ENCODE measurements at places on chromosomes 3 and 15.

DNA sequence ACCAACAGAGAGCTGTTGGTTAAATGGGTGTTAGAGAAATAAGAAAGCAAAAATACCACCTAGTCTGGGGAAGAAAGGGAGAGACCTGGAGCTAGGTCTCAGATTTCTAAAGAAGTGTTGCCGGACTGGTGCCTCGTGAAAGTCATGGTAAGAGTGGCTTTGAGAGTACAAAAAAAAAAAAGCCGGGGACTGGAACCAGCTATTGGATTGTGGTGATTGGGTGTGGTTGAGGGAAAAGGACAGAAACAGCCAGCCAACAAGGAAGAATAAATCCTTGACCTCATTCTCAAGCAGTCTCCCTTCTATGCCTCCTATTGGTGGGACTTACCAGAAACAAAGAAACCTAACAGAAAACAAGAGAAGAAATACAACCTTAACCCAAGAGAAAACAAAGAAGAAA is 346.4 kb upstream of the KCNMB2 start:
- no peak for DNase-seq

DNA sequence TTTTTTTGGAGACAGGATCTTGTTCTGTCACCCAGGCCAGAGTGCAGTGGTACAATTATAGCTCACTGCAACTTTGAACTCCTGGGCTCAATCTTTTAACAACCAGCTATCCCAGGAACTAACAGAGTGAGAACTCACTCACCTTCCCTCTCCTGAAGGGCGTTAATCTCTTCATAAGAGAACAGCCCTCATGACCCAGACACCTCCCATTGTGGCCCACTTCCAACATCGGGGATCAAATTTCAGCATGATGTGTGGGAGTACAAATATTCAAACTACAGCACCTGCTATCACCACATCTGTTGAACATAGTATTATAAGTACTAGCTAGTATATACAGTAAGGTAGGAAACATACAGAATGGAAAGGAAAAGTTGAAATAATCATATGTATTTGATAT is 132.5 kb downstream of the DOCK3 start:
- no peak for DNase-seq

GRCh38 chr3:48528048-48528447 is 24.1 kb upstream of the SHISA5 start:
- DNase-seq: no peak

DNA sequence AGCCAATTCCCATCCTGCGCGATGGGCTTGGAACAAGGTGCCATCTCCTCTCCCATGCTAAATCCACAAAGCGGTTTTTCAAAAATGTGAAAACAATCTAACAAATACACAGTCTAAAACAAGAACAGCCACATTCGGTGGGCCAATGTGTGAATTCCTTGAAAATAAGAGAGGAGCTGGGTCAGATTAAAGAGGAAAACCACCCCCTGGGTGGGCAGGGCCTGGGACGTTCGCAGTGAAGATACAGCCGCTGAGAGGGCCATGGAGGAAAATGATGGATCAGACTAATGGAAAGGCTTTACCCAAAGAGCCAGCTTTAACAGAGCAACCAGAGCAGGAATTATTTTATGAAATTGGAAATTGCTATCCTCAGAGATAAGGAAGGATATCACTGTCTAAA is 27.4 kb downstream of the PRR20G start:
- DNase-seq: no peak

- peak; percentile 38 for DNase-seq
Observed at GRCh38 chr3:59935025-59935424, 885.2 kb upstream of the CFAP20DC start.

Measured in activated CD4-positive, alpha-beta T cell treated with anti-CD3 and anti-CD28 coated beads for 36 hours (primary cell).